ENCODE measurements at places on chromosomes 1 and 21. TPM values are rescaled to one million over a fixed set of nuclear protein-coding genes. Genes with fewer than 3 reads are reported as not detected.

GRCh38 chr1:82161700-82162141 lies 361.0 kb downstream of the ADGRL2 start:
- DNase-seq = no peak

DNA sequence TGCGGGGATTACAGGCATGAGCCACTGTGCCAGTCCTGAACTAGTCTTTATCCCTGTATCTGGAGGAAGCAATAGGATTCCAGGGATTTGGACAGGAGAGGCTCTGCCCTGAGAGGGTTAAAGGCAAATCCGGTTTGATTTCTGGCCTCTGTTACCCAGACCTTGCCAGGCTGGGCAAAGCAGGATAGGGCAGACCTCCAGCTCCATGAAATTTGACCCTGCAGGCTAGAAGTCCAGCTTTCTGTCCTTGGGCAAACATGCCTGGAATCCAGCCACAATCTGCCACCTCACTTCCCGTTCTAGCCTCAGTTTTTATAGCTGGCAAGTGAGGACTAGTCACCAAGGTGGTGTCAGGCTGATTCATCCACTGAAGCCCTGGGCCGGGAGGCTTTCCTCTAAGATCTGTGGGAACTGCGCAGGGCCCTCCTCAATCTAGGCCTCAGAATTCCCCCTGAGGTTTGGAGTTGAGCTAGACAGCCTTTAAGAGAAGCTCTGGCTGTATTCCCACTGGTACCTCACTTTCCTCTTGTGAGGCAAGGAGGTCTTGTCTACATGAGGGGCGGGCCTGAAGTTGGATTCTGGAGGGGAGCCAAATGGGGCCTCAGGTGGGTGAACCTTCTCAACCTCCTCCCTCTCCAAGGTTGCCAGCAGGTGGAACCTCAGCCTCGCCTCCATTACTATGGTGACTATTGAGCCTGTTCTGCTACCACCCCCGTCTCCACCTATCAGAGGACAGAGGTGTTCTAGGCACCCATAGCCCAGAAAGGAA lies 7.0 kb upstream of the P3R3URF start:
- DNase-seq = no peak

GRCh38 chr1:174965362-174966007 lies 34.3 kb upstream of the CACYBP start:
- no peak for DNase-seq

DNA sequence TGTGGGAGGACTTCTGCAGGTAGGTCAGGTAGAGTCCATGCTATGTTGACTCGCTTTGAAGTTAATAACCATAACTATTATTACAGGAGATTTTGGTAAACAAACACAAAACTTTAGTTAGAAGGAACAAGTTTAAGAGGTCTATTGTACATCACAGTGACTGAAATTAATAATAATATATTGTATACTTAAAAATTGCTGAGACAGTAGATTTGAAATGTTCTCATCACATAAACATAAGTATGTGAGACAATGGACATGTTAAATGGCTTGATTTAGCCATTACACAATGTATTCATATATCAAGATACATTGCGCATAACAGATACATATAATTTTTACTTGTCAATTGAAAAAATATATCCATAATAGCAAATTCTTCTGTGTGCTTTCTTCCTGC lies 91.4 kb upstream of the CD53 start:
- no peak for DNase-seq

- DNase-seq = no peak
Observed at GRCh38 chr1:26789931-26790330, 2.2 kb downstream of the PIGV start.

C1orf87 gene
- polyA plus RNA-seq = not detected

- no peak for DNase-seq
Observed at GRCh38 chr1:178385662-178386061, 111.1 kb downstream of the CLEC20A start.

KRTAP7-1 gene
- not detected for polyA plus RNA-seq

DNA sequence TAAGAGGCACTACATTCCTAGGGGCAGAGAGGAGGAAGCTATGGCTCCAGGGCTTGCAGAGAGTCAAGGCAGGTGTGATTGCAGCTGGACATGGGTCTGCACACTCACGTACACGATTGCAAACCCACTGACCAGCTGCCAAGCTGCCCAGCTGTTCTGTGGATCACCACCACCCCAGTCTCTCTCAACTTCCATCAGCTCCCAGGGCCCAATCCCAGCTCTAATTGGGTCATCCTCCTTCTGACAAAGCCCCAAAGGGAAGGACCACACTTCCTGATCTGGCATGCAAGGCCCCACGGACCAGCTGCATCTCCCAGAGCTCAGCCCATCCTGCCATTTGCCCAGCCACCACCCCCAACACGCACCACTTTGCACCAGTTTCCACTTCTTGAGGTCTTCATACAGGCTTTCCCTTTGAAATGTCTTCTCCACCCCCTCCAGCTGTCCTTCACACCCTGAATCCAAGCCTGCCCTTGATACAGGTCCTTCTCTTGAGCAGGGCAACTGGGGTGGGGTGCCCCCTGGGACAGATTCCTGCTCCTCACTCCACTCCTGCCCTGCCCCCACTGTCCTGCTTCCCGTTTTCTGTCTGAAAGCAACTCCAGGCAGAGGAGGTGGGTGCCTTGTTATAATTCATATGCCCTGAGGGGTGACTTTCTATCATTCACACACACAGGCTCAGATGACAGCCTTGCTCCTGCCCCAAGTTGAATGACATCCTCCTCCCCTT lies 179.4 kb upstream of the EDN2 start:
- no peak for DNase-seq

GRCh38 chr1:3031401-3032221 lies 10.3 kb downstream of the ACTRT2 start:
- DNase-seq = peak; percentile 64

GRCh38 chr1:197740992-197741391 lies 34.3 kb downstream of the DENND1B start:
- no peak for DNase-seq

PADI3 gene
- not detected for polyA plus RNA-seq

CD2 gene
- 21.8 TPM for polyA plus RNA-seq

All from spleen (tissue), 13 donors.